ENCODE measurements at places on chromosomes 12 and 14. TPM values are rescaled to one million over a fixed set of nuclear protein-coding genes. Genes with fewer than 3 reads are reported as not detected.

The CFAP54 gene
- total RNA-seq: 5.9 TPM

The KLRC3 gene
- 2.2 TPM for total RNA-seq

The HOXC4 gene
- total RNA-seq: not detected

The MMP17 gene
- total RNA-seq: 25.9 TPM

The PABPN1 gene
- 59.6 TPM for total RNA-seq

The PRH1 gene
- 95.9 TPM for total RNA-seq
